ENCODE measurements at places on chromosomes 4 and X.
A peak's percentile ranks its signal among the peaks of the same experiment; 100 is the strongest.

DNA sequence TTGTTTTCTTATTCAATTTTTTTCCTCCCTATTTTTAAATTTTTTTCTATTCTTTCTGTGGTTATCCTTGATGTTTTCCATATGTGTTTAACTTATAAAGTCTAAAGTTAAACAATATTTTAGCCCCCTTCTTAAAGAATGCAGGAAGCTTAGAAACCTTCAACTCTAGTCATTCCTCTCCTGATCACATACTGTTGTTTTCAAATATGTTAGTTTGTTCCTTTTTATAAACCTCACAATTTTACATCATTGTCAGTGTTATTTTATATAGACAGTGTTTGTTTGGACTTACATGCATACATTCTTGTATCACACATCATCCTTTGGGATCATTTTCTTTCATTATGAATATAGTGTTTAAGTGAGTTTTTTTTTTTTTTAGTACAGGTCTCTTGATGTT is 31.6 kb downstream of the KANTR start:
- no peak for DNase-seq

DNA sequence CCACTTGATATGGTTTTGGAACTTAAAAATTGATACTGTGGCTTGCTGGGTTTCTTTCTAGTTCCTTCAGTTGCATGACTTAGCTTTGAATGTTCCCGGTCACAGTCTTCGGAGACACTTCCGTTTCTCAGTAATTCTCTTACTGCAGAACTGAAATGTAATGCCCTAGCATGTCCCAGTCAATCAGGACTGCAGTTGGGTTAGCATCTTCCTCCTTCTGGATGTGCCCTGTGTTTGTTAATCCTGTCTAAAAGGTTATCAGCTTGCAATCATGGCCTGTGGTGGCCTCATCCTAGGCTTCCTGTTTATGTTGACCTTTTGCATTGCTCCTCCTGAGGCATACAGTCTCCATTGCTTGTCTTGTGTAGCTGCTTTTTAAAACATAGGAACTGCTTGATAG is 275.9 kb downstream of the ARHGAP10 start:
- DNase-seq = no peak

- no peak for DNase-seq
Measured at GRCh38 chrX:40816906-40817305, 81.6 kb upstream of the MED14 start.

DNA sequence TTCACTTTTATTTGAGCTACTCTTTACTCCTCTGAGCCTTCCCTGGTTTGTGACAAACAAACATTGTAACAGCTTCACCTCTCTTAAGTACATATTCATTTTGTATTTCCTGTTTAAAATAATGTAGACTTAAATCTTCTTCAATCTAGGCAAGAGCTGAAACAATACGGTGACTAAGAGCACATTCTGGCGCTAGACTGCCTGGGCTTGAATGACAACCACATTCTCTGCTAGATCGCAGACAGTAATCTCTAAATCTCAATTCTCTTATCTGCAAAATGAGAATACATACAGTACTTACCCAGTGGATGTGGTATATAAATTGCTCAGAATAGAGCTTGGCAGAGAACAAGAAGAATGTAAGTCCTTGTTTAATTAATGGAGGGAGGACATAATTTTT is 144.8 kb downstream of the ARAP2 start:
- DNase-seq = no peak

DNA sequence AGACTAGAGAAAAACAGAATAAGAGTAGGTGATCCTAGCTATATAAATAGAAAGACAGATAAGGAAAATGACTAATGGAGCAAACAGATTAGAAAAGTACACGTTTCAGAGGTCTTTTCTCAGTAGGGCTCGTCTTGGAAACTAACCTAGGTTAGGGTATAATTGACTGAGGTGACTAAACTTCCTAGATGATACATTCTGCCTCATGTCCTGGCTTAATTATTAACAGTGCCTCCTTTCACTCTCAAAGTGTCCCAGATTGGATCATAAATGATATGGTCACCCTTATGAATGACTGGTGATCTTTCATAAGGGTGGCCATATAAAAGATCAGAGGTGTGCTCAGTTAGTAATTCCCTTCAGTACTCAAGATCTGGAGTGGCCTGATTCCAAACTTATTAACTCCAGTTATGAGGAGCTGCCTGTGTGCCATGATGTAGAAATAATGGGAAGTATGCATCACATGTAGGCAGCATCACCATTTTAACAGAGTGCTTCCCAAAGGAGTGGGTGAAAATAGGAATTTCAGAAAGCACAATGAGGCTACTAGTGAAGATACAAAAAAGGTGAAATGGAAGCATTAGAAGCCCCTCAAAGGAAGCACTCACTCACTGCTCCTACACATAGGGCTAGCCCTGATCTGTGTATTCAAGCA is 14.7 kb upstream of the GRIA3 start:
- no peak for DNase-seq

- no peak for DNase-seq
Measured at GRCh38 chr4:24056289-24056688, 166.4 kb upstream of the PPARGC1A start.

GRCh38 chrX:10833299-10834169 is 213.1 kb upstream of the MID1 start:
- DNase-seq = peak; percentile 60

DNA sequence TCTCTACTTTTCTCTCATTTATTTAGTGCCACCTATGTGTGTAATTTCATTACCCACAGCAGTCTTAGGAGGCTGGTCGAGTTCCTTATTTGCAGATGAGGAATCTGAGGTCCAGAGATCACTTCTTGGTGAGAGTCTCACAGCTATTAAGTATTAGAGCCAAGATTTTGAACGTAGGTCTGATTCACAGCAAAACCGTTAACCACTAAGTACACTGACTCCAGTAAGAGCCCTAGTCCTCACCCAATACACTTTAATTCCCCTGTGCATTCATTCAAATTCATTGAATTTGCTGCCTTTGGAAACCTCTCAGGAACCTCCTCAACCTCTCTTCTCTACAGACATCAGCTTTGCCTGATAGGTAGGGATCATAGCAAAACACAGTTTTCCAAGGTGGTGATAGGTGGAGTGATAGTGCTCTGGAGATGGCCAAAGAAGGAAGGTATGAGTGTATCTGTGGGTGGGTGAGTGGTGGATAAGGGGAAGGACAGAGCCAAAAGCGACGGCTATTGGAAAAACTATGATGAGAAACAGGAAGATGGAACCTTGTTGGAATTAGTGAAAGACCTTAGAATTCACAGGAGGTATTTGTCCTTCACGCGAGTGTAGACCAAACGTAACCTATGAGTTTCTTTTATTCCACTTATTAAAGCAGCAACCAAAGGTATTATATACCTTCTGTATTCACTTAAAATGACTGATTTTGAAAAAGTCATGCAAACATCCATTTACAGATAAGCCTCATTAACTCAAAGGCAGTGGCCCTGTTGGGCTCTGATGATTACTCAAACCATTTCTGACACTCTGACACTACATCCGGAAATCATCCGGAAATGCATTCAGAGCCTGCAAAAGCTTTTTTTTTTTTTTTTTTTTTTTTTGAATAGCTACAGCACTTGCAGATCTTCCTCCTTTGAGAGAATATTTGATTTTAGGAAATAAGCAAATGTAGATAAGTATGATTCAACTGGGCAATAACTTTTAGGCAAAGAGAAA is 6.3 kb downstream of the FMR1 start:
- no peak for DNase-seq

- DNase-seq = no peak
Measured at GRCh38 chr4:184255361-184255760, 37.7 kb upstream of the ENPP6 start.

DNA sequence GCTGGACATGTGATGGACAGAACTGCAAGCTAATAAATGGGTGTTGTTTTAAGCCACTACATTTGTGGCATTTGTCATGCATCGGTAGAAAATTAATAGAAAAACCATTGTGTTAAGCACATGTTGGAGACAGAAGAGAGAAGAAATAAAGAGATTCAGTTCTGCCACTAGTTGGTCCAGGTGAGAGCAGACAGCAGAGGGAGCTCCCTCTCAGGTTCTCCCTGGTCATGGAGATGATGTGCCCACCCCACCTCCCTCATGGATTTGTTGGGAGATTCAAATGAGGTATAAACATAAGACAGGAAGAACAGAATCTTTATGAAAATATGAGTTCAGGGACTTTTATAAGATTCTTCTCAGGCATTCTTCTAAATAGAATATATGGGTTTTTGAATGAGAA is 36.8 kb upstream of the OCIAD2 start:
- no peak for DNase-seq

- DNase-seq = no peak
Measured at GRCh38 chr4:19888587-19888986, 363.1 kb upstream of the SLIT2 start.
